ENCODE measurements at places on chromosomes 3 and 15.

DNA sequence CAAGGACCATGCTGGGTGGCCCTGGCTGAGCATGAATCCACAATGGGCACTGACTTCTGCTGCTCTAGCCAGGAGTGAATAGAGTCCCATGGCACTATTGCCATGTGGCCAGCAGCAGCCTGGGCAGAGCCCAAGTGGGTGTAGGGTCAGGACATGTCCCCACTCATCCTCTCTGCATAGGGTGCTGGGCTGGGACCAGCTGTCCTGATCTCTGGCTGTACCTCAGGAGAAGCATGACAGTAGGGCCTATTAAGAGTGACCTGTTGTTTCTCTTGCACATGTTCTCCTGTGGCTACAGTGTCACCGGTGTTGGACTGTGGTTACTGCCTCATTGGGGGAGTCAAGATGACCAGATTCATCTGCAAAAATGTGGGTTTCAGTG is 46.9 kb downstream of the DLEC1 start:
- no peak for DNase-seq

GRCh38 chr15:62208884-62209283 is 43.8 kb upstream of the C2CD4B start:
- DNase-seq: no peak

- peak; percentile 83 for DNase-seq
Observed at GRCh38 chr3:156483426-156483825, 71.5 kb downstream of the SSR3 start.

GRCh38 chr3:30292192-30292893 is 314.1 kb upstream of the TGFBR2 start:
- DNase-seq: no peak

- no peak for DNase-seq
Observed at GRCh38 chr15:69794645-69795469, 302.9 kb downstream of the TLE3 start.

- DNase-seq: no peak
Observed at GRCh38 chr3:108159105-108159504, 63.1 kb downstream of the IFT57 start.

GRCh38 chr15:80153900-80154299 is 1.1 kb downstream of the FAH start:
- DNase-seq: no peak

GRCh38 chr3:65988411-65989180 is 50.1 kb downstream of the MAGI1 start:
- no peak for DNase-seq

GRCh38 chr15:37789881-37790280 is 144.6 kb upstream of the TMCO5A start:
- no peak for DNase-seq
